ENCODE measurements at places on chromosomes 13 and 19.

- DNase-seq, result no peak
Measured at GRCh38 chr13:109348519-109349258, 437.7 kb downstream of the IRS2 start.

DNA sequence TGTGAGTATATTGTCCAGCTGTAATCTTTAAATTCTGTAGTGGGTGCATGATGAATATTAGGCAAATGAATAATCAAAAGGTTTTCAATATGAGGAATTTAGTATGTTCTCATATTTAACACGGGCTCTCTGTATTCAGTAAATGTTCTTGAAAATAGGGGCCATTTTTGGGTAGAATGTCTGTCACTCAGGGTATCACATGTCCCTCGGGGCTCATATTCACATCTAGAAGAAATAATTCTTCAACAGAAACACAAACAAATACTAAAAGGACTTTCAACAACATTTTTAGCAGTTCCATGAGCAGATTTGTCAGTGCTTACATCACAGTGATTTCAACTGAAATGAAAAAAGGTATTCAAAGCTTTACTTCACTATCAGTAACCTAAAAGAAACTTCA, 1388.4 kb upstream of the MIR17HG start:
- no peak for DNase-seq

- no peak for DNase-seq
Measured at GRCh38 chr13:37534181-37534580, 64.4 kb downstream of the POSTN start.

- DNase-seq, result peak; percentile 47
Measured at GRCh38 chr19:12985049-12985776, 10.1 kb upstream of the NFIX start.

- no peak for DNase-seq
Measured at GRCh38 chr13:106471957-106472543, 63.4 kb downstream of the EFNB2 start.

DNA sequence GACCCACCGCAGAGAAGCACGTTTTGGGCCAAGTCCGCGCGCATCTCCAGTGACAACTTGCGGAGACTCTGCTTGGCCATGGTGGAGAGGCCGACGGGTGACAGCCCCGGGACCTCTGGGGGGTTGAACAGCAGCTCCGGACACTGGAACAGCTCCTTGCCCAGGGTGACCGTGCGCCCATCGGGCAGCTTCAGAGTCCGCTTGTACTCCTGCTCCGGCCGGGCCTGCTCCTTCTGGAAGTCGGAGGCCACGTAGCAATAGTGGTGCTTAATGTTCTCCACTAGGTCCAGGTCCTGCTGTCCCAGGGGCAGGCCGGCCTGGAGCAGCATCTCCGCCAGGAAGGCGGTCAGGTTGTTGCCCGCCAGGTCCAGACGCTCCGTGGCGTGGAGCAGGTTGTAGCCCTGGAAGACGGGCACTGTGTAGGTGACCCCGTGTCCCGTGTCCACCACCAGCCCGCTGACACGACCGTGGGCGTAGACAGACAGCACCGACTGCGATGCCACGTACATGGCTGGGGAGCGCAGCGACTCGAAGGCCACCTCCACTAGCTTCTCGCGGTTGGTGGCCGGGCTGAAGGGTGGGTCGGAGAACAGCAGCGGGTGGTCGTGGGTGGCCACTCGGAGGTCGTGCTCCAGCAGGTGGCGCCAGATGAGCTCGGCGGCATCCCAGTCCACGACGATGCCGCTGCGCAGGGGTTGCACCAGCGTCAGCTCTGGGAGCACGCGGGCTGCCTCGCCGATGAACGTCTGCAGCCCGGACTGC, 743 bp downstream of the ACTL9 start:
- peak; percentile 45 for DNase-seq

- DNase-seq, result no peak
Measured at GRCh38 chr13:62598708-62599107, 1183.1 kb upstream of the PCDH20 start.

- DNase-seq, result no peak
Measured at GRCh38 chr19:9856609-9857008, 21.5 kb downstream of the PIN1 start.

All from suppressor macrophage treated with lipopolysaccharide for 1 hour (primary cell).